Aorta (tissue), 5 donors: ENCODE measurements at places on chromosomes 11 and 22. TPM values are rescaled to one million over a fixed set of nuclear protein-coding genes. Genes with fewer than 3 reads are reported as not detected.

The ADAMTS8 gene
- 5.7 TPM for polyA plus RNA-seq

The B4GALNT4 gene
- polyA plus RNA-seq, result 4.6 TPM

The GAB4 gene
- not detected for polyA plus RNA-seq

The STK33 gene
- polyA plus RNA-seq, result 0.10 TPM

The DNAJB13 gene
- not detected for polyA plus RNA-seq

The TENM4 gene
- polyA plus RNA-seq, result 0.25 TPM

The HBG2 gene
- polyA plus RNA-seq, result 0.23 TPM

The THY1 gene
- polyA plus RNA-seq, result 12.5 TPM
